ENCODE measurements at places on chromosomes 2 and 18. TPM values are rescaled to one million over a fixed set of nuclear protein-coding genes. Genes with fewer than 3 reads are reported as not detected.

DNA sequence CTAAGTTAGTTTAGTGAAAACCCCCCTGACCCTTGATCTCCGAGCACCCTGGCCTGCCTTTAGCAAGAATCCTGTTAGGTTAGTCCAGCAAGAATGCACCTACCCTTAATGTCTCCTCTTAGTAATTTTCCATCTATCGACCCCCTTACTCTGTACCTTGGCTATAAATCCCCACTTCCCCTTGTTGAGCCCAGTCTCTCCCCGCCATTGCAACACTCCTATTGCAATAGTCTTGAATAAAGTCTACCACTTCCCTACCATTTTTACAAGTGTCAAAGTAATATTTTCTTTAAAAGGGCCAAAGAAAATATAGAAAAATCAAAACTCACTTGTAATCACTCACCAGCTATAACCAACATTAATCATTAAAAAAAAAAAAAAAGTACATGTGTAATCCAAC is 4.2 kb upstream of the ZBTB7C start:
- ATAC-seq, result no peak

GRCh38 chr18:61551586-61551985 is 218.4 kb downstream of the CDH20 start:
- ATAC-seq, result no peak

- no peak for ATAC-seq
Measured at GRCh38 chr18:64403784-64404503, 255.1 kb upstream of the LINC00305 start.

DNA sequence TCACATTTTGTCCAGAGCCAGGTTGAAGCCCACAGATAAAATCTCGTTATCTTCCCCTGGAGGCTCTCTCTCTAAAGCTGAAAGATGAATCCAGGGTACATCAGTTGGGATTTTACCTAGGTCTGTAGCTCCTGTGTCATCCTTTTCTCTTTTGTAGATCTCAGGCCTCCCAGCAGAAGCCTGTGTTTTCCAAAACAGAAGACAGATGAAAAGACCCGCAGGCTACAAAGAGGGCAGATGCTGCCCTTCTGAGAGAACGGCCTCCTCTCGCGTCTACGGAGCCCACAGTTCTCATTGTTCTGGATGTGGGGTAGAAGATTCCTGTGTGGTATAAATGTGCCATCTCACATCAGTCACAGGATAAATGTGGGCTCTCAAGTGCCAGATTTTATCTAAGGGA is 139.5 kb downstream of the SUCLG1 start:
- no peak for ATAC-seq

DNA sequence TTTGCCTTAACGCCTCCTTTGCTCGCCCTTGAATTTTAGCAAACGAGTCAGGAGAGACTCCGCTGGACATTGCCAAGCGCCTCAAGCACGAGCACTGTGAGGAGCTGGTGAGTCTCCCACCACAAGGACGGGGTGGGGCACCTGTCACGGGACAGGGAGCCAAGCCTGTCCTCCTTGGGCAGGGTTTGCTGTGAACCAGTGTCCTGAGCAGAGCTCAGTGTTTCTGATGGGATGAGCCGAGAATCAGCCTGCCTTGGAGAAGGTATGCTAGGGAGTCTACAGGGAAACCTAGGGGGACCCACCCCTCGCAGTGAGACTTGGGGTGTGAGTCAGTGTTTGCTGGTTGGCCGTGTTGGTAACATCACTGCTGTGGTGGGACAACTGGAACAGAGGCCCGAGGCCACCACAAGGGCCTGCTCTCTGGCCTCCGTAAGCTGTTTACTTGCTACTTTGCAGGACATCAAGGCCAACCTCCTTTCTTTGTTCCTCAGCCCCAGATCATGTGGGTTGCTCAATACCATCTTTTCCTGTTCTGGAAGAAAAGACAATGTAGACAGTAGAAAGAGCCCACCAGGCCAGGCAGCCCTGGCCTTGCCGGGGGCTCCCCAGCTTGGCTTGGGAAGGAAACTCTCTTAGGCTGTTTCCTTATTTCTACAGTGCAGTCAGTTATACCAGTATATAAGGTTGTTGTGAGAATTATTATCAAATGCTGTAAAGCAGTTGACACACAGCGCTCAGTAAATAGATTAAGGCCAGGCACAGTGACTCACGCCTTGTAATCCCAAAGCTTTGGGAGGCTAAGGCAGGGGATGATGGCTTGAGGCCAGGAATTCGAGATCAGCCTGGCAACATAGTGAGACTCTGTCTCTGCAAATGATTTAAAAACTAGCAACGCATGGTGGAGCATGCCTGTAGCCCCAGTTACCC is 42.4 kb downstream of the ITGB1BP1 start:
- peak; percentile 75 for ATAC-seq

EPHA4 gene
- total RNA-seq, result 28.9 TPM

DNA sequence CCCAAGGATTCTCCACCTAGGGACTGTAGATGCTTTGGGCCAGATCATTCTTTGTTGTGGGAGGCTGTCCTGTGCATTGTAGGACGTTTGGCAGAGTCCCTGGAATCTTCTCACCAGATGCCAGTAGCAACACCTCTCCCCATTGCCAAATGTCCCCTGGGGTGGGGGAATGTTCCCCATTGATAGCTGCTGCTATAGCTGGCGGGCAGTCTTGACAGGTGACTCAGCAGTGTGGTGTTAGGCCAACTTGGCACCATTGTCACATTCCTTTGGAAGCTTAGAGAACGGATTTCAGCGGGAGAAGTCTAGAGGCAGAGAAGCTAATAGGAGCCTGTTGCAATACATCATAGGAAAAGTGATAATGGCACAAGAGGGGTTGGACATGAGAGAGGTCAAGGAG is 495.7 kb upstream of the SMIM21 start:
- peak; percentile 97 for ATAC-seq

DNA sequence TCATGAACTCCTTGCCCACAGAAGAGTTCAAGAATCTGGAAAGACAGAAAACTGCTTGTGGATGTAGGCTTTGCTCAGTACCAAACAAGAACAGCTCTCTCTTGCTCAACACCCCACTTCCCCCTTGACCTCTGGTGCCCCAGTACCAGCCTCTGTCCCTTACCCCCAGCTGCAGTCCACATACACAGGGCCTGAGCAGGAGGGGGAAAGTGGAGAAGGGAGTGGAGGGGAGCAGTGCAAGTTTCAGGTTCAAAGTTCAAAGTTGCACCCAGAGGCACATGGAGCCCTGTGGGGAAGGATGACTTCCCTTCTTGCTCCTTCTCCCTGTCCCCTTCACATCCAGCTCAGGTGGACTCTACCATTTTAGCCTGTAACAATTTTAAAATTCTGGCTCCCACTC is 61.1 kb upstream of the LPIN2 start:
- ATAC-seq, result peak; percentile 46

DNA sequence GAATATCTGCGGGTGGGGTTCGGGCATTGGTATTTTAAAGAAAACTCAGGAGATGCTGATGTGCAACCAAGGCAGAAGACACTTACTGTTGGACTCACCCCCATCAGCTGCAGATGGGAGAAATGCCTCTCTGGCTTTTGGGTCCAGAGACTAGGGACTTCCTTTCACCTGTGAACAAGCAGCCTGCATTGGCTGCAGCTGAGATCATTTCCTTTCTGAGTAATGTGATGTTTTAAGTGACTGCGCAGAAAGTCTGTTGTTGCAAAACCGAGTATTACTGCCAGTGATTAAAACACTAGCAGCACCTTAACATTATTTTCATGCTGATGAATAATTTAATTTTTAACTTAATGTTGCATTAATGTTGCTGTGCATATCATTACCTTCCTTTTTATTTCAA is 143.0 kb downstream of the TSN start:
- ATAC-seq, result no peak

SNRNP200 gene
- total RNA-seq, result 108 TPM

GYPC gene
- total RNA-seq, result 151 TPM

Measured in gastroesophageal sphincter (tissue), 4 donors.